ENCODE measurements at places on chromosomes 6 and 20. TPM values are rescaled to one million over a fixed set of nuclear protein-coding genes. Genes with fewer than 3 reads are reported as not detected.

FHL5 gene
- not detected for total RNA-seq

DNA sequence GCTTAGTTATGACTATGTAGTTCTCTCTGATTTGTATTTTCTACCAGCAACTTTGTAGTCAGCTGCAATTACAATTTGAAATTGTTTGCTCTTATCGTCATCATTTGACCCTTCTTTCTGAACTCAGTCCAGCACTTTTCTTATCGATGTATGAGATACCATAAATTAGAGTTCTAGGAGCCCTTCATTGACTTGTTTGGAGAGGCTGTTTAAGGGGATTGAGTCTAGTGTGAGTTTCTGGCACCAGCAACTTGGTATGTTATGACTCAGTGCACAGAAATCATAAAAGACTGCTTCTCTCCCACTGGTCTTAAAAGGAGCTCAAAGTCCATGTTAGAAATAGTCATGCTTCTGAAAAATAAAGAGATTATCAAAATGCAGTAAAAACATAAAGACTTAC, 190.3 kb downstream of the TENT5A start:
- H3K36me3 ChIP-seq = no peaks in the 10 kb centered on the region
- DNase-seq = no peak
- no peak overlapping the region for H3K4me3 ChIP-seq
- H3K4me1 ChIP-seq = no peaks in the 10 kb centered on the region
- no peak overlapping the region for H3K27ac ChIP-seq

DNA sequence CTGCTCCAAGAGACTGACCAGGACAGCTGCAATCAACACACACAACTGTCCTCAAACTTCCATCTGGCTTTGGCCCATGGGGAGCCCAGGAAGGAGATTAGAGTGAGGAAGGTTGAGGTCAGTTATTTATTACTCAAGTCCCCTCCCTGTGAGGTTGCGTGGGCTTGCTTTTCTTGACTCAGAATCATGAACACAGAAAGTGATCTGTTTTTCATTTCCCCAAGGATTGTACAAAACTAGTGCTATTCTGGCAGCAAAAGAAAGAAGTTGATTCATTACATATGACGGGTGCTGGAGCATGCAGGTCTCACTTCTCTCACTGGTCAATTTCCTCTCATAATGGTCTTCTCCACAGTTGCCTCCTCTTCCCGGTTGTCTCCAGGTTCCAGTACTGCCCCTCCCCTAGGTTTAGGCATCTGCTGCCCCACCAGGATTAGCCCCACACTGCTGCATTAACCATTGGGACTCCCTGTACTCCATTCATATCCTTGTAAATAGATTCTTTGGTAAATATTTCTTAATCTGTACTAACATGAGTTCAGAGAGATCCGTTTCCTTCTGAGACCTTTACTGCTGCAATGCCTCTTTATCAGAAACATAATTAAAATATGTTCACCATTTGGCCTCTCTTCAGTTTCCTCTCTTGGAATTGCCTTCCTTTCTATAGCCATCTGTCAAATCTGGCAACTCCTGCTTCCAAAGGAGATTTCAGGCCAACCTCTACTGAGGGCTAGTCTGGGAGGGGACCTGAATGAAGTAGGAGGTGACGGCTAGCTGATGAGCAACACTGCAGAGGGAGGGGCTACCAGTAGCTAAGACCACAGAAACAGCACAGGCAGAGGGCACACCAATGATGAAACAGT, 888.8 kb downstream of the QKI start:
- no peak for DNase-seq
- H3K27me3 ChIP-seq = no peaks in the 10 kb centered on the region
- no peak overlapping the region for H3K4me3 ChIP-seq
- H3K36me3 ChIP-seq = no peaks in the 10 kb centered on the region

GRCh38 chr6:10248378-10248843, 166.5 kb downstream of the TFAP2A start:
- no peak for DNase-seq
- H3K36me3 ChIP-seq = no peaks in the 10 kb centered on the region
- H3K27ac ChIP-seq = no peak overlapping the region
- no peaks in the 10 kb centered on the region for H3K4me1 ChIP-seq
- H3K27me3 ChIP-seq = peaks cover 9% of the 10 kb centered on the region

DNA sequence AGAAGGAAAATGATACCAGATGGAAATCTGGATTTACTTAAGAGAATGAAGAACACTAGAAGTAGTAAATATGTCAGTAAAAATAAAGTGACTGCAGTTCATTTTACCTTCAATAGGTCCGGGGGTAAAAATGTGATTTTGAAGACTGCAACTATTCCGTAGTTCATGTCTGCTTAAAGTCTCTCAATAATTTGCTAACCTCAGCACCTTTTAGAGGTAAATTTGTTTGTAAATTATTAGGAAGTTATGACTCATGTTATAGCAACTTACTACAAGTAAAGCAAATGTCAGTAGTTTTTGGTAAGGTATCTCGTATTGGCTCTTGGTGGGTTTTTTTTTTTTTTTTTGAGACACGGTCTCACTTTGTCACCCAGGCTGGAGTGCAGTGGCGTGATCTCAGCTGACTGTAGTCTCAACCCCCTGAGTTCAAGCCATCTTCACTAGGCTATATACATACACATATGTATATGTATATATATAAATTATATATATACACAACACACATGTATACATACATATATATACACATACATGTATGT, 32.1 kb downstream of the BICRAL start:
- no peaks in the 10 kb centered on the region for H3K36me3 ChIP-seq
- no peaks in the 10 kb centered on the region for H3K27me3 ChIP-seq
- peaks cover 30% of the 10 kb centered on the region for H3K4me1 ChIP-seq
- H3K27ac ChIP-seq = peak overlapping the region; percentile 60
- no peak for DNase-seq

GRCh38 chr20:35432430-35432735, 5.6 kb downstream of the GDF5 start:
- H3K4me1 ChIP-seq = no peaks in the 10 kb centered on the region
- no peak overlapping the region for H3K27ac ChIP-seq
- H3K27me3 ChIP-seq = no peaks in the 10 kb centered on the region
- no peak overlapping the region for H3K4me3 ChIP-seq

SPATA2 gene
- 10.6 TPM for total RNA-seq

LY6G6C gene
- total RNA-seq = 0.67 TPM

DNA sequence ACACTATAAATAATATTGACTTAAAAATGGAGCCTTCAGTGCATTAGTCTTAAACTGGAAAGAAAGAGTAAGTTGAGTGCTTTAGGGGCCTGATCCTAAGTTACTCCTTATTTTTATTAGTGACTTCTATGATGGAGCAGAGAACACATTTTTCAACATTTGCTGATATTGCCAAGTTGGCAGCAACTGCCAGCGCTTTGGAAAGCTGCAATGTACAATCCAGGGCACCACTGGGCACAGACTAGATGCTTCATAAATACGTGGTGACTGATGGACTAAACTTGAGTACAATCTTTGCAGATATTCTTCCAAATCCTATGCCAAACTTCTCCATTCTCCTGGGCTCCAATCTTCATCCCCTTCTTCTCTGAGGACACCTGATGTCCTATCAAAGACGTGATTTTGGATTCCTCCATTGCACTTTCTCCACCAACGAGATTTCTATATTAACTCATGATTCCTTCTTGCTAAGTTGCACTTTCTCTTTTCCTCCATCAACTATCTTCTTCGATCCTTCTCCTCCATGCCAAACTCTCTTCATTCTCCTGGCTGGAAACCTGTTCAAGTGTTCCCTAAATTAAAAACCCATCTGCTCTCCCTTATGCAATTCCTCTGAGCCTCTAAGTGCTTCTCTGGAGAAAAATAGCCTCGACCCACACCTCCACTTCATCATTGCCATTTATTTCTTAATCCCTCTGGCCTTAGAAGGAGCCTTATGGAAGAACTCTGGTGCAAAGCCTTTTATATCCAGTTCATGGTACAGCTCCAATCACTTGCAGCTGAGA, 28.5 kb upstream of the PAK5 start:
- no peak for DNase-seq
- no peaks in the 10 kb centered on the region for H3K36me3 ChIP-seq
- H3K4me3 ChIP-seq = no peak overlapping the region
- no peak overlapping the region for H3K27ac ChIP-seq

C20orf202 gene
- total RNA-seq = not detected

All from activated T-cell treated with anti-CD3 and anti-CD28 coated beads, Interleukin-2, amount 50 U/mL, for 72 hours (primary cell).